HEK293T (cell line): ENCODE measurements at places on chromosomes 7 and 10.

DNA sequence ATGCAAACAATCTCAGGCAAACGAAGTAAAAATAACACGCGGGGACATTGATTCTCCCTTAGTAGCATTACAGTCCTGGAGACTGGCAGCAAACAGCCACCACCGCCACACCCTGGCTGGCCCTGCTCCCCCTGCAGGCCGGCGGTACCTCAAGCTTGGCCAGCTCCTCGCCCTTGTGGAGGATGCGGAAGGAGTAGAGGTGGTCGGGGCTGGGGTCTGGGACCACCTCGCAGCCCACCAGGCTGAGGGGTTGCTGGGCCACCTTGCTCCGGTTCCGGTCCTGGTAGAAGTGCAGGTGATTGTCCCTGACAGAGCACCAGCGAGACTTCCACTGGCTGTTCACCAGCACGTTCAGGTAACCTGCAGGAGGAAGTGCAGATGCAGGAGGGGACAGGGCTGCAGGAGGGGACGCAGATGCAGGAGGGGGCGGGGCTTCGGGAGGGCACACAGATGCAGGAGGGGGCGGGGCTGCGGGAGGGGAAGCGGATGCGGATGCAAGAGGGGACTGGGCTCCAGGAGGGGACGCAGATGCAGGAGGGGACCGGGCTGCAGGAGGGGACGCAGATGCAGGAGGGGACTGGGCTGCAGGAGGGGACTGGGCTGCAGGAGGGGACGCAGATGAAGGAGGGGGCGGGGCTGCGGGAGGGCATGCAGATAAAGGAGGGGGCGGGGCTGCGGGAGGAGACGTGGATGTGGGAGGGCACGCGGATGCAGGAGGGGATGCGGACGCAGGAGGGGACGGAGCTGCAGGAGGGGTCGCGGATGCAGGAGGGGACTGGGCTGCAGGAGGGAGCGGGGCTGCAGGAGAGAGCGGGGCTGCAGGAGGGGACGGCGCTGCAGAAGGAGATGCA is 65.7 kb downstream of the VWA2 start:
- DNase-seq = peak; percentile 74

DNA sequence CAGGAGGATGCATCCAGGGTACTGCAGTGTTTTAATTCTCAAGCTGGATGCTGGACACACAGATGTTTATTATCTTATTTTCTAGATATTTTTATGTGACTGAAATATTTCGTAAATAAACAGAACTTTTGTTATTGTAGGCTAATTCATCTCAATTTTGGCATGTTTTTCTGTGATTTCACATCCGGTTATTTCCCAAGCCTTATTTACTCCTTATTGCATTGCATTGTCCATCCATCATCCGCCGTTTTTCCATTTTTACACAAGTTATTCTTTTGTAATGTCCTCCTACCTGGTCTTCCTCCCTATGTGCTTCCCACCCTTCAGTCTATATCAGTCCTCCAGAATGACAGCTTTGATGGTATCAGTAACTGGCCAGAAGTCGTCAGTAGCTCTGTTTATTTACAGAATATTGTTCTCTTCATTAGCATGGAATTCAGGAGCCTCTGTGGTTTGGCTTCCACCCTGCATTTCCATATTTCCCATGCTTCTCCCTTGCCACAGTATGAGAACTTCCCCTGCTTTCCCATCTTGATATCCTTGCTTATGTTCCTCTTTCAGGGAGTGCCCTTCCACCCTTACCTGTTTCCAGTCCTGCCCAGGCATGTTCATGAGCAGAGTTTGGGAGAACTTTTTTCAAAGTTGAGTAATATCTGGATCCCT is 16.1 kb downstream of the GNAI1 start:
- DNase-seq = no peak

GRCh38 chr10:101273741-101274140 is 44.5 kb upstream of the LBX1 start:
- no peak for DNase-seq

- DNase-seq = no peak
Measured at GRCh38 chr10:69057261-69057950, 30.5 kb upstream of the SRGN start.

DNA sequence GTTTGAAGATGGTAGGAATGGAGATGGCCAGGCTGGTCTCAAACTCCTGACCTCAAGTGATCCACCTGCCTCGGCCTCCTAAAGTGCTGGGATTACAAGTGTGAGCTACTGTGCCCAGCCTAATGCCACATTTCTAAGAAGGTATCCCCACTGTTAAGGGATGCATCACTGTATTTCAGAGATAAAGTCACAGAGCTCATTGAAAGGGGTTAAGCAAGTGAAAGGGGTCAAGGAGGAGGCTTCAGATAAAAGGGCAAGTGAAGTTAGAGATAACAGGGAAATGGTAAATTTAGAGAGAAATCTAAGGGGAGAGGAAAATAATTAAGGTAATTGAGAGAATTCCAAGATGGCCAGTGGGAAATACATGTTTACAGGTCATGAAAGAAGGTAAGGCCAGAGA is 93.0 kb upstream of the SP4 start:
- DNase-seq = no peak

GRCh38 chr10:88415533-88416130 is 167.5 kb downstream of the RNLS start:
- DNase-seq = no peak

DNA sequence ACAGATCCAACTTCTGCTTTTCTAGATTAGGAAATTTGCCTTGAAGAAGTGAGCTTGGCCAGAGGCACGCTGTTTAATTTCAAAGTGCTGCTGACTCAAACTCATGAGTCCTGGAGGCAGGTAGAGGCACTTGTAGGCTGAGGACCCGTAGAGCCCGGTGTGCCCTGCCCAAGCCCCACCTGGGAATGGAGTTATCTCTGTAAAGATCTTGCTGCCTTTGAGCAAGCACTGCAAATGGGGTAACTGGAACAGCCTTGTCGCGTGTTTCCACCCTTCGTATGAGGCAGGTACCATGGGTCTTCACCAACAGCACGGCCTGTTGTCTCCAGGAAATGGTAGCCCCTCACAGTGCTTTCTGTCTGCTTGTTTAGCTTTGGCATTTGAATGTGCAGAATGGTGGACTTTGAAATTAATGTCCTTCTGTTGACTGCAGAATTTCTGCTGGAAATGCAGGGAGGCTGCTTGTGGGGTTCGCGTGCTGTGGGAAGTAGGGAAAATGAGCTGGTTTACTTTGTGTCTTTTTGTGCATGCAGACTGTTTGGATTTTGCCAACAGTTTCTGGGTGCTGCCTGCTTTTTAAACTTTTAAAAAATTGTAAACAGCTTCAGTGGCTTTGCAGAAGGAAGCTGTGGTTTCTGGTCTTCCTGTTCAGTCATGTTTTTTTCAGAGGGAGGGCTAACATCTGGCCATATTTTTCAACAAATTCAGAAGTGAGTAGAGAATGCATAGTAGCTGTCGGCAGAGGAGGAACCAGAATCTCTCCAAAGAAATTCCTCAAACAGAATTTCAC is 27.2 kb downstream of the CCM2 start:
- no peak for DNase-seq
